ENCODE measurements at places on chromosomes 2 and 18. TPM values are rescaled to one million over a fixed set of nuclear protein-coding genes. Genes with fewer than 3 reads are reported as not detected.

The ASXL3 gene
- 0.75 TPM for total RNA-seq

The KCNG2 gene
- 6.7 TPM for total RNA-seq

The KYNU gene
- 1.2 TPM for total RNA-seq

DNA sequence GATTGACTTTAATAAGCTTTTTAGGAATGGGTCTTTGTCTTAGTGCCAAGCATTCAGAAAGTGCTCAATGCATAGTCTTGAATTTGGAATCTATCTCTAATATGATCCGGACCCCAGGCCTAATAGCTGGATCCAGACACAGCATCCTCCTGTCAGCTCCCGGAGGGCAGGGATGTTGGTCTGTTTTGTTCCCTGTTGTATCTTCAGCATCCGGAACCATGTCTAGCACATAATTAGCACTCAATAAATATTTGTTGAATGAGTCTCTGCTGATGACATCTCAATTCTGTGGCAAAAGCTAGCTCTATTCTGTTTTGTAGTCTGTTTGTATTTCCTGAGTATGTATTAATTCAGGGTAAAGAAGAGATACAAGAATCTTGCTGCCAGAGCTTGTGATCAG lies 169.1 kb downstream of the DCDC2C start:
- DNase-seq = no peak
